ENCODE measurements at places on chromosomes 12 and 14. TPM values are rescaled to one million over a fixed set of nuclear protein-coding genes. Genes with fewer than 3 reads are reported as not detected.

- DNase-seq, result no peak
Observed at GRCh38 chr14:67503331-67503730, 14.8 kb upstream of the TMEM229B start.

The GPR84 gene
- total RNA-seq, result not detected

The CIPC gene
- 11.0 TPM for total RNA-seq

DNA sequence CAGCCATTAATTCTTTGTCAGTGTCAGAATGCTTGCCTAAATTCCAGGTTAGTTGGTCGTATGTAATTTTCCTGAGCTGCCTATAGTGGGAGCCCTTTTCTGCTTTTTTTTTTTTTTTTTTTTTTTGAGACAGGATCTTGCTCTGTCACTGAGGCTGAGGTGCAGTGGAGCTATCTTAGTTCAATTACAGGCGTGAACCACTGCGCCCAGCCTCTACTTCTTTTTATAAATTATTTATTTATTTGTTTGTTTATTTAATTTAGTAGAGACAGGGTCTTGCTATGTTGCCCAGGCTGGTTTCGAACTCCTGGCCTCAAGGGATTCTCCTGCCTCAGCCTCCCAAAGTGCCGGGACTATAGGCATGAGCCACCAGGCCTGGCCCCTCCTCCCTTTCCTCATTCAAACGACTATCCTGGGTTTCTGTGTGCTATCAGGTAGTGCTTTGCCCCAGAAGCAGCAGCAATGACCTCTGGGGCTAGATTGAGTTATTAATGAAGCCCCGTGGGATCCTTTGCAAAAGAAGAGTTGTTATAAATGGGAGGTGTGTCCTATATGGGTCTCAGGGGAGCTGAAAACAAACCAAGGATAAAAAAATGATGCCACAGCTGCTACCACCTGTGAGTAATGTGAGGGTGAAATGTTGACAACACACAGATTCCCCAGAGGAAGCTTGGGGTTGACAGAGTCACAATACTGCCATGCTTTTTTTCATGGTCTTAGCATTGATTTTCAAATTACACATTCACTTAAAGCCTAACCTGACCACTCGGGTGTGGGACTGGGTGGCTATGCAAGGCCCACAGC, 34.6 kb upstream of the NFKBIA start:
- no peak for DNase-seq

The TSPAN9 gene
- 96.8 TPM for total RNA-seq
